ENCODE measurements at places on chromosomes 5 and 9.

- no peak for DNase-seq
Observed at GRCh38 chr5:41637869-41638268, 127.5 kb upstream of the PLCXD3 start.

GRCh38 chr9:27784847-27785713 lies 211.8 kb upstream of the C9orf72 start:
- no peak for DNase-seq

GRCh38 chr9:84597131-84597530 lies 72.4 kb upstream of the NTRK2 start:
- DNase-seq = peak; percentile 64

GRCh38 chr9:94993160-94993820 lies 266.8 kb downstream of the AOPEP start:
- DNase-seq = no peak

DNA sequence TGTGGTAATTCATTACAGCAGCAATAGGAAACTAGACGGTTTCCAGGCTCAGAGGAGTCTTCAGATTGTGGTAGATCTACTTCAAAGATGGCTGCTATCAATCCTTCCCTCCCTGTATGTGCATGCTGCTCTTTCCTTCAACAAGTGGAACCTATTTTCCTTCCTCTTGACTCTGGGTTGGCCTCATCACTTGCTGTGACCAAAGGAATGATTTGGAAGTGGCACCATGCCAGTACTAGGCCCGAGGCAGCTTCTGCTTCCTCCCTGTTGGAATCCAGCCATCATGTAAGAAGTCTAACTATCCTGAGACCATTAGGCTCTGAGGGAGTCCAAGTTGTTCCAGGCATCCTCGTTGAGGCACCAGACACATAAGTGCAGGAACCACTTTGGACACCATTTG lies 46.5 kb upstream of the MCTP1 start:
- DNase-seq = no peak

GRCh38 chr9:109894473-109894872 lies 114.5 kb downstream of the PALM2AKAP2 start:
- no peak for DNase-seq

GRCh38 chr5:68730220-68730978 lies 363.4 kb upstream of the SLC30A5 start:
- no peak for DNase-seq

DNA sequence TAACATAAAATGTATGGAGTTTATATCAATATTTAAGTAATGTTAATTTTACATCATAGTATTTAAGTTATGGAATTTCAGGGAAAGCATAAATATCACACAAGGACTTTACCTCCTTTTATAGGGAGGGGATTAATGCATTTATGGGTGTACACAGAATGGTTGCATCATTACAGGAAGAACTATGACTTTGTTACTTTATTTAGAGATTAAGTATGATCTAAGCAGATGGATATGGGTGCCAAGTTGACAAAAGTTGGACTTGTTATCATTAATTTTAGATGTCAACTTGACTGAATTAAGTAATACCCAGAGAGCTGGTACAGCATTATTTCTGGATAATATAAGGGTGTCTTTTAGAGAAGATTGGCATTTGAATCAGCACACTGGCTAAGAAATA lies 160.5 kb upstream of the CDH10 start:
- no peak for DNase-seq
